ENCODE measurements at places on chromosomes 7 and 10.

DNA sequence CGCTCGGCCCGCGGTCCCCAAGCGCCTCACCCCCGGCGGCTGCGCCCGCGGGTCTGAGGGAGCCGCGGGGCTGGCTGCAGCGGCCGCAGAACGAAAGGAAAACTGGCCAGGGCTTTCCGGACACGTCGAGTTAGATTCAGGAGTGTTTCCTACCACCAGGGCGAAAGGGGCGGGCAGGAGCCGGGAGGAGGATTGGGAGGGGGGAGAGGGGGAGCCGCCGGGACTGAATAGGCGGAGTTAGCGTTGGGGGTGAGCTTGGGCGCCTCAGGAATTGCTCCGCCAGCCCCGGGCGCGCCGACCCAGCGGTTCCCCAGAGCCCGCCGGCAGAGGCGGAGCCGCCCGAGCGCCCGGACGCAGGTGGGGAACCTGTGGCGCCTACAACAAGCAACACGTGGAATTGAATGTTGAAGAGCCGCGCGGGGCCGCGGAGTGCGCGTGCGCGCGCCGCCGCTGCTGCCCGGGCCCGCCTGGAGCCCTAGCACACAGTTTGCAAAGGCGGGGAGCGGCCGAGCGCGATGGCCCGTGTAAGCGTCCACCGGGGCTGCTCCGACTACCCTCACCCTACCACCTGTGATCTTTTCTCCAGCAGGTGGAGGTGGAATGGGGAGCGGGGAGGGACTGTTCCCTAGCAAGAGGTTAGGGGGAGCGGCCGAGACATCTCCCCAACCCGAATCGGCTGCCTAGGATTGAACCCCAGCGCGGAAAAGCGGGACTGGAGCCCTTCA lies at the start of gene CADPS2:
Gene CADPS2, minus strand, starts transcription at position 104 of the 725 bp plus-strand sequence. CDS start 123 bp downstream, outside the sequence.
- DNase-seq, result peak; percentile 90

- no peak for DNase-seq
Measured at GRCh38 chr7:80403686-80404241, 108.1 kb downstream of the GNAT3 start.

DNA sequence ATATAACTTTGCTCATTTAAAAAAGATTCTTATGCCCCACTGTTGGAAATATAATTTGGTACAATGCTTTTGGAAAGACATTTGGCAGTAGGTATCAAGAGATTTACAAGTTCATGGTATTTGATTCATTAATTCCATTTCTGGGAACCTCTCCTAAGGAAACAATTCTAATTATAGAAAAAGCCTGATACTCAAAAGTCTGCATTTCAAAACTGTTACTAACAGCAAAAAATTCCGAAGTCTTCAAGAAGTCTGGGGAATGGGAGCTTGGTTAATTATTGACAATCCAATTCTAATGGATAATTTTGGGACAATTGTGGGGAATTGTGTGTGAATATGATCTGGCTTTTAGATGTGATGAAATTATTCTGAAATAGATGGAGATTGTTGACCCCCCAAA lies 59.6 kb downstream of the HDAC9 start:
- DNase-seq, result no peak

- no peak for DNase-seq
Measured at GRCh38 chr10:123398180-123398591, 244.0 kb downstream of the BUB3 start.
